Stimulated activated CD8-positive, alpha-beta memory T cell treated with anti-CD3 and anti-CD28 coated beads, Interleukin-7, amount 100 ng/mL, for 24 hours (primary cell): ENCODE measurements at places on chromosomes 4 and X.

DNA sequence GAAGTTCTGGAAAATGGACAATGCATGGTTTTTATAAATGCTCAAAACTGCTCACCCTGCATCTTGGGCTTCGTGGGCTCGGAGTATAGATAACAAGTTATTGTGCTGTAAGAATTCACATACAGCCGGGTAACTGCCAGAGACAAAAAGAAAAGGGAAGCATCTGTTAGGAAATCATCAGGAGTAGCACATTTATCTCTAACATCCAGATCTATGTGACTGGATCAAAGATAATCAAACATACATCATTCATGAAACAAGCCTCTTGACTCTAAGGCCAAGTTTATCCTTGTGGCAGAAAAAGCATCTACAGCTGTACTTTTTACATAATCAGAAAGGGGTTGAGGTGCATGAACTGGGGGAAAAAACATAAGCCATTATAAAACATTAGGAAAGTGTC, 264.2 kb downstream of the PPP3CA start:
- no peak for DNase-seq

DNA sequence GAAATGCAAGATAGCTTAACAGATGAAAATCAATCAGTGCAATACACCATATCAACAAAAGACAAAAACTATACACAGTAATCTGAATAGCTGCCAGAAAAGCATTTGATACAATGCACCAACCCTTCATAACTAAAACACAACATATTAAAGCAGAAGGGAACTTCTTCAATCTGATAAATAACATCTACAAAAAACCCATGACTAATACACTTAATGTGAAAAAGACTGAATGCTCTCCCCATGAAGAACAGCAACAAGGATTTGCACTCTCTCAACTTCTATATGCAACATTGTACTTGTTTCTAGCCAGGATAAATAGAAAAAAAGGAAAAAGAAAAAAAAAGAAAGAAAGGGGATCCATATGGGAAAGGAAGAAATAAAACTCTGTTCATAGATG, 139.7 kb downstream of the RBM47 start:
- DNase-seq = no peak

GRCh38 chr4:109007976-109008375, 245.1 kb upstream of the ETNPPL start:
- DNase-seq = no peak

GRCh38 chr4:189204616-189205015, 736.1 kb upstream of the FRG1 start:
- DNase-seq = no peak

DNA sequence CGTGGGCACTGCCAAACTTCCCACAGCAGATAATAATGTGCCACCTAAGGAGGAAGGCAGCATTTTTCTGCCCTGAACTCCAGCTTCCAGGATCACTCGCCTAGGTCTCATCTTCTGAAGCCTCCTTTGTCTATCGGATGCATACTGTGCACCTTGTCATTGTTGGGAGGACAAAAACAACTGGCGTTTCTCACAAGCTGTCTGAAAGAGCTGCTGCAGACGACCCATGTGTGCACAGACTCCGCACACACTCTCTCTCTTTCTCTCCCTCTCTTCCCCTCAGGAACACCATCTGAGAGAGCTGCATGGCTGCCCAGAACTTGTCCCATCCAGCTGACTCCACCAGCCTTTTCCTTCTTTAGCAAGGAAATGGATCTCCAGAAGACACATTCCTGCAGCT, 83.0 kb downstream of the MAML3 start:
- no peak for DNase-seq

- no peak for DNase-seq
These were observed 706.6 kb downstream of the PCDH19 start for GRCh38 chrX:99703473-99703872.

DNA sequence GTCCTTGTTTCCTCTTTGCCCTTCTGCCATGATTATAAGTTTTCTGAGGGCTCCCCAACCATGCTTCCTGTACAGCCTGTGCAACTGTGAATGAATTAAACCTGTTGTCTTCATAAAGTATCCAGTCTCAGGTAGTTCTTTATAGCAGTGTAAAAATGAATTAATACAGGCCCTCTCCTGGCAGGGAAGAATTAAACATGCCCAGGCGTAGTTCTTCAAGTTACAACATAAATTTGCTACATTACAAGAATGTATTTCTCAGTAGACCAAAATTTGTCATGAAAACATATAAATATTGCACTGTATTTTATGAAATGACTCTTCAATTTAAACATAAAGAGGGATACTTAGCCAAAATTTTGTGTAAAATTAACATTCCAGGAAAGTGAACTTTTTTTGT, 1089.9 kb upstream of the PCDH10 start:
- DNase-seq = no peak

GRCh38 chrX:13376857-13377549, 57.1 kb upstream of the ATXN3L start:
- no peak for DNase-seq

DNA sequence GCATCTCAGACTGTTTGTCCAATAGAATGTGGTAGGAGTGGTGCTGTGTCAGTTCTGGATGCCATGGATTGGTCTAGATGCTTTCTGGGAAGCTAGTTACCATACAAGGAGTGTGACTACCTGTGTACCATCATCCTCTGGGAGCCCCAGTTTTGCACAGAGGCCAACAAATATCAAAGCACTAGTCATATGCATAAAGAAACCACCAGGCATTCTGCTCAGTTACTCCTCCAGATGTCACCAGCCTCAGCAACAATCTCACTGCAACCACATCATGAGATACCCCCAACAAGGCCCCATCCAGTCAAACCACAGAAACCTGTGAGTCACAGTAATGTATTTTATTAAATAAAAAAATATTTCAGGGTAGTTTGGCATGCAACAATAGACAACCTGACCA, 435.8 kb upstream of the CPEB2 start:
- DNase-seq = no peak

- no peak for DNase-seq
These were observed 2.3 kb downstream of the DUSP9 start for GRCh38 chrX:153649178-153649914.

GRCh38 chr4:81492606-81493230, 21.0 kb upstream of the RASGEF1B start:
- no peak for DNase-seq

DNA sequence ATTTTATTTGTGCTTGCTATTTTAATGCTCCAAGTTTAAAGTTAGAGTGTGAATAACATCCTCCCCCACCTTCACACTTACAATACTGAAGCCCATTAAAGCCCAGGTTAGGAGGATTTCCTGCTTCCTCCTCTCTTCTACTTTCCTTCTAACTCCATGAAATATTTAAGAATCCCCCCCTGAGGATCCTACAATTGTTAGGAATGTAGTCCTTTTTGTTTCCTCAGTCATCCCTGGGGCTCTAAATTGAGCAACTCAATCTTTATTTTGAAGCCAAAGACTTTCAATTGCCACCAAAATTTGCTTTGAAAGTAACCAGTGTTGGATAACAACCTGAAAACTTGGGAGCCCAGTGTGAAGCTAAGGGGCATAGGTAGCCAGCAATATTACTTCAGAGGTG, 276.9 kb downstream of the FAM47A start:
- DNase-seq = no peak

GRCh38 chr4:154407443-154407842, 84.2 kb downstream of the DCHS2 start:
- no peak for DNase-seq

DNA sequence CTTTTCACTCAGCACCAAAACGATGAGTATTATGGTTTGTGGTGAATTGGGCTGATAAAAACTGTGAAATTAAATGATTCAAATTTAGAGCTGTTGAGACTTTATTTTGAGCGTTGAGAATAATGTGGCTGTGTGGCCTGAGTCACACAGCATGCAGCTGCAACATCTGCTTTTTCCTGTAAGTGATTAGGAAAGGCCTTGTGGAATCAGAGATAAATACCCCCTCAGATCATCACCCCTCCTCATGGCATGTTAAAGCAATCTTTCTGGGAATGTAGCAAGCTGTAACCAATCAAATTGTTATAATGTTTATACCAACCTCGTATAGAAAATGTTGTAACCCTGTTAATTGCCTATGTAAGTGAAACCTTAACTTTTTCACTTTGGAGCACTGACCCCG, 90.0 kb upstream of the GRPR start:
- DNase-seq = no peak

- DNase-seq = no peak
These were observed 23.8 kb downstream of the CENPC start for GRCh38 chr4:67521506-67521905.

GRCh38 chrX:110462957-110463356, 104.3 kb downstream of the RTL9 start:
- DNase-seq = no peak

- DNase-seq = peak; percentile 2
These were observed 645 bp downstream of the AMMECR1 start for GRCh38 chrX:110317061-110317819.

- no peak for DNase-seq
These were observed 3.6 kb downstream of the DRP2 start for GRCh38 chrX:101223226-101223625.

DNA sequence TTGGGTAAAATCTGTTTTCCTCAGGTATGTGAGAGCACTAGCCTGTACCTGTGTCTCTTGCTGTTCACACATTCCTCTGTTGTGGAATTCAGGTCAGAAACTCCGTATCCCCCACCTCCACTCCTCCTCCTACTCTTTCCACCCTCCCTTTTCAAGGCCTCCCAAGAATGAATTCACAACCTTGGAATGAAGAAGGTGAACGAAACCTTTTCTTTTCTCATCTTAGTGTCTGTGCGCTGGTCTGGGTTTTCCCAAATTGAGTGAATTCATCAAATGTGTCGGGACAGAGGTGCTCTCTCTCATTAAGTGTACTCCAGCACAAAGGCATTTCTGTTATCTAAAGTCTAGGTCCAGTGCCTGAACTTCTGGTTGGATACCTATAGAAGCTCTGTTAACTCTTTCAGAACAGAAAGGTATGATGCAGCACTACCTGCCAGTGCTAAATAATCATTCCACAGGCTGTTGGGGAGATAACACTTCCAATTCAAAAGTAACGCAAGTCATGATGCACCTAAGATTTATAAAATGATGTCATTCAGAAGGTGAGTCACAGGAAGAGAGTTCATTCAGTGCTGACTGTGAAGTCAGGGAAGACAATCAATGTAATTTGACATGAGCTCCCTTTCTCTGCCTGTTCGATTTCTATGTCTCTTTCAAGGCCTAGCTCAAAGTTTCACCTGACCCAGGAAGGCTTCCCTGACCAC, 41.9 kb downstream of the COL4A6 start:
- DNase-seq = no peak
